ENCODE measurements at places on chromosomes 7 and 10.

- no peak for DNase-seq
Measured at GRCh38 chr7:135911099-135911498, 66.1 kb downstream of the MTPN start.

DNA sequence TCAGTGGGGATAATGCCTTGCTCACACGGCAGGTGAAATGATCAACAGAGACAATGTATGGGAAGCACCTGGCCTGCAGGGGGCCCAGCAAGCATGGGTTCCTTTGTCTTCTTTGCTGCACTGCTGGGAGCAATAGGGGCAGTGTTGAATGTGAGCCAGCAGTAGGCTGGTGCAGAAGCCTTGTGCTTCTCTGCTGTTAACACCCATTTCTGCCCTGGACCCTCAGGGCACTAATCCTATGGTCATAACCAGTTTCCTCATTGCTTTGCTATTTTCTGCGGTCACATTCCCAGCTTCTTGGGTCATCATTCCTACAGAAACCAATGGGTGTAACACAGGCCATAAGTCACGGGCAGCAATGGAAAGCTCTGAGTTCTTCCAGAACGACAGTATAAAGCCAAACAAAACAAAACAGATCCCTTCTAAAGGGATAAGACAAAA is 10.9 kb upstream of the LGI1 start:
- no peak for DNase-seq

DNA sequence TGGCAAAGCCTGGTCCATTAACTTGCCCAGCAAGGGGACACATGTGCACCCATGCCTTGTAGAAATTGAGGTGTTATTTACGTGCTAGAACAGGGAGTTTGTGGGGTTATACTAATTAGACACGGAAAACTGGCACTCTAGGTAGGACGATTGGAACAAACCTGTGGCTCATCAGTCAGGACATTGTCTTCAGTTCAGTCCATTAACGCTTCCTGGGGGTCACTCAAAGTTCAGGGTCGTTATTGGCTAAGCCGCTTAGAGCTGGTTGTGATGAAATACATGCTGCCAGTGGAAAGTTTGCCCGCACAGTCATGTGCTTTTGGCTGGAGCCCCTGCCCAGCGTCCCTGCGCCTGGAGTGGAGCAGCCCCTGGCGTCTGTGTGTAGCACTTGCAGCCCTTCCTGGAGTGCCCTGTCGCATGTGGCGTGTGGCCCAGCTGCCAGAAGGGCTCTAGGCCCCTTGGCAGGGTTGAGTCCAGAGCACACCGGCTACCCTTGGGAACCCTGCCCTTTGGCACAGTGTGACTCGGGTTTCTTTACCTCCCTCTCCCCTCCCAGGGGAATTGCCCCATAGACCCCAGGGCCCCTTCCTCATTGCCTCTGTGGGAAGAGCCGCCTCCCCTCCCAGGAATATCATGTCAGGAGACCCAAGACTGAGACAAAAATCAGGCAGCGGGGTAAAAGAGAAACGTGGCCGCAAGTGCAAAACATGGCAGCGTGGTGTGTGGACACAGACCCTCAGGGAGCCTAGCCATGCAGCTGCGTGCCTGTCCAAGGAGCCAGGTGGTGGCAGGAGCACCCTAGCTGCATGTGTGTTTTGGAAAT is 9.8 kb downstream of the ZNF775 start:
- DNase-seq = no peak

GRCh38 chr7:30757342-30757692 is 5.4 kb downstream of the INMT start:
- DNase-seq = no peak

DNA sequence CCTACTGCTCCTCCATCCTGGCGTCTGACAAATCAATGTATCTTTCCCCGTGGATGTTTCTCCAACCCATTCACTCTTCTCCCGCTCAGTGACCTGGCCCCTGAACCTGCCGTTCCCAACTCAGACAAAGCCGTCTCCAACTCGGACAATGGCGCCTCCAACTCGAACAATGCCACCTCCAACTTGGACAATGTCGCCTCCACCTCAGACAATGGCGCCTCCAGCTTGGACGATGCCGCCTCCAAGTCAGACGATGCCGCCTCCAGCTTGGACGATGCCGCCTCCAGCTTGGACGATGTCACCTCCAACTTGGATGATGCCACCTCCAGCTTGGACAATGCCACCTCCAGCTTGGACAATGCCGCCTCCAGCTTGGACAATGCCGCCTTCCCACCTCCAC is 608.6 kb downstream of the DNAJB6 start:
- no peak for DNase-seq

DNA sequence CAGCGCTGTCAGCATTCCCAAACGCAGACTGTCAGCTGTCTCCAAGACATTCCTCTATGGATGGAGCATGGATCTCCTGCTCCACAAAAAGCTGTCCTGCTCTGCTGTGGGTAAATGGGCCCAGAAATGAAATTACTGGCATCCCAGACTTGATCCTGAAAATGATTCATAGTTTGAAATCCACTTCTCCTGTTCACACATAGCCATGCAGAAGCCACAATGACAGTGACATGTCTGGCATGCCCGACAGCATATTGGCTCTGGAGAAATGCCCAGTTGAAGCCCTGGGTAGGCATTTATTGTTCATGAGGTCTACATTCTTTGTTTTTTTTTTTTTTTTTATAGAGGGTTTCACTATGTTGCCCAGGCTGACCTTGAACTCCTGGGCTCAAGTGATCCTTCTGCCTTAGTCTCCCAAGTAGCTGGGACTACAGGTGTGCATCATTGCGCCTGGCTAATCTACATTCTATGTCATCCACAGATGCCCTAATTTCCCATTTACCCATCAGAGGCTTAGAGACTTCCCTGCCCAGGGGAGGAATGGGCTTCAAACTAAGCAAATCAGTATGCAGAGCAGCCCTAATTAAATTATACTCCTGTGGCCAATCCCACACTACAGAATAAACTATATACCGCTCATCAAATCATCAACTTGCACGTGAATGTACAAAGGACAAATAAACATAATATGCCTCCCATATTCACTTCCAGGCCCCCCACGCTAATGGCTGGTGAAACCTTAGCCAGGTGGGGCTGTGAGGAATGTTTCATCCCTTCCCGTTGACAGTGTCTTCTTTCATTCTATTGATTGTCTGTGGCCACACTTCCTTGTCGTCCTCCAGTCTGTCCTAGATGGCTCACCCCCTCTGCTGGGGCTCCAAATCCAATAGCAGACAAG is 61.8 kb upstream of the EEPD1 start:
- DNase-seq = no peak

DNA sequence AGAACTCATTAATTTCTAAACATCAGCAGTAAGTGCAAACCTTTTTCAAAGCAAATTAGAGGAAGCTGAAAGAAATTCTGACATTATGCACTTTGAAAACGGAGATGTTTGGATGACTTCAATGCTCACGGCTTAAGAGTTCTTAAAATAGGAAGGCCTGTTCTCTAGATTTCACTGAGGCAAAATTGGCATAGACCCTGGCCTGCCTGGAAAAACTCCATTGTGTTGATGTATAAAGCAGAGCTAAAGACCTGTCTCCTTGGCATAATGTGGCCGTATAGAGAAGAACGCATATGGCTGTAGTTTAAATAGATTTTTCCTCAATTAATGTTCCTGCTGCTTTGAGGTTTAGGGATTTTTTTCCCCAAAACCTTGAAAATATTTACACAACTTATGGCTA is 24.5 kb upstream of the AGMO start:
- no peak for DNase-seq

DNA sequence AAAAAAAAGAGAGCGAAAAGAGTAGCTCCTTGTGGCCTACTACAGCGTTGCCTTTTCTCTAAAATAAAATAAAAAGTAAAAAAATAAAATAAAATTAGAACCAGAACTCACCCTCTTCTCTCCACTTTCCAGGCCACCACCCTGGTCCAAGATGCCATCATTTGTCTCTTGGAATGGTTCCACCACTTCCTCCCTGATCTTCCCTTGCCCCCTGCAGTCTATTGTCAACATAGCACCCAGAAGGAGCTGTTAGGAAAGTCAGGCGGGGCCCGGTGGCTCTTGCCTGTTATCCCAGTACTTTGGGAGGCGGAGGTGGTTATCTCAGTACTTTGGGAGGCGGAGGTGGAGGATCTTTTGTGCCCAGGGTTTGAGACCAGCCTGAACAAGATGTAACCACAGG is 7.6 kb upstream of the GRID2IP start:
- DNase-seq = peak; percentile 14

DNA sequence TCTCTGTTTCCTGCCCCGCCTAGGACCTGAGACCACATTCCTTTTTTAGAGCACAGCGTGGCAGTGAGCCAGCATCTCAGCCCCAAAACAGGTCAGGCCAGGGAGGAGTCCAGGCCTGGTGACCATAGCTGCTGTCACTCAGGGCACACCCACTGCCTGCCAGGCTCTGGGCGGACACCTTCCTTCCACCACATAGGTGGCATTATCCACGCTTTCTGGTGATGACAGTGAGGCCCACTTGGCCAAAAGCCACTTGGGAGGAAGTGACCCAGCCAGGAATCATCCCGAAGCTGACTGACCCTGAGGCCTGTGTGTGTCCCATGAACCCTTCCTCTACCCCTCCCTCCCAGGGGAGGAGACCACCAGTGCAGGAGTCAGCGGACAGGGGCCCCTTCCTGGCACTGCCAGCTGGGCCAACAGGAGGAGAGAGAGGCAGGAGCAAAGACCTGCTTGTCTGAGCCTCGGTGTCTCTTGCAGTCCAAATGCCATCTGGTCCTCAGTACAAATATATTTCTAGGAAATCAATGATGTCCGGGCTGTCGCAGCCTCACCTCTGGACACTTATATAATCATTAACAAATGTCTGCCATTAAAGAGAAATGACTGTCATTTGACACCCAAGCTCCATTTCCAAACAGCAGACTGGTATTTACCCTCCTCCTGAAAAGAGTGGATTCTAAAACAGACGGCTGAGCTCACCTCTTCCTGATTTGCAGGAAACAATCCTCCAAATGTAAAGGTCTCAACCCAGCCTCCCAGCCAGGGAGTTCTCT is 63.0 kb downstream of the ABRAXAS2 start:
- DNase-seq = no peak

All from CD4-positive, alpha-beta T cell treated with Interleukin-21 for 1 hour (primary cell).